AG04449 (cell line): ENCODE measurements at places on chromosomes 2 and 18.

DNA sequence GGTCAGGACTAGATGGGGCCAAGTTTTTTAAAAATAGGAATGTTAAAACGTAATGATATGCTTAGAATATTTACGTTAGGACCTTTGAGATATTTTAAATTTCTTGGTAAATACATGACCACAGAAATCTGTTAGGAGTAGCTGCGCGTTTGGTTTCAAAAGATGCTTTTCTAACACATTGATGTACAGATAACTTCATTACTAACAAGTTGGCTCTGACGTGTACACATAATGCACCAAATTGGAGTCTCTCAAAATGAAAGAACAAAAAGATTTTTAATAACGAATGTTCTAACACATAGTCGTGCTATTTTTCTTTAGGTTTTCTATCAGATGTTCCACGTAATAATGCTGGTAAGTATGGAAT is 608 bp downstream of the PHOSPHO2 start:
- no peak for DNase-seq

DNA sequence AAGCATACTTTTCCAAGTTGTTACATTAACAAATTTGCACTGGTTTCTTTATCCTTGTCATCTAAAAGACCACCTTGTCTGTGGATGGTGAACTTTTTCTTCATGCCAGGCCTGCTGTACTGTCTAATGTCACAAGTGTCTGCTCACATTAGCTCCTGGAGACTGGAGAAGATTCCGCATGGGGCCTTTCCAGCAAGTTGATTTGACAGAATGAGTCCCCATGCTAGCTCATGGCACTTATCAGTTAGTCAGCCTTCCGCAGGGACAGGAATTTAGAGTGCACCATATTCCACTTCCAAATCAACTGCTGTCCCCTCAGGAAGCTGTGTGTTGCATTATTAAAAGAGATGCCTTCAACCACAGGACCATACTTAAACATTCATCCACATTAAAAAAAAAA is 41.4 kb upstream of the LRPPRC start:
- DNase-seq, result no peak

GRCh38 chr2:11559066-11559785 is 25.4 kb downstream of the GREB1 start:
- no peak for DNase-seq

GRCh38 chr2:97653473-97653872 is 7.6 kb downstream of the COX5B start:
- no peak for DNase-seq

- DNase-seq, result no peak
Observed at GRCh38 chr2:64324746-64325410, 129.1 kb upstream of the LGALSL start.

- DNase-seq, result no peak
Observed at GRCh38 chr2:63729362-63729761, 112.3 kb upstream of the UGP2 start.

GRCh38 chr2:27264753-27265535 is 2.1 kb upstream of the SLC30A3 start:
- no peak for DNase-seq
